ENCODE measurements at places on chromosomes 6 and 20.

DNA sequence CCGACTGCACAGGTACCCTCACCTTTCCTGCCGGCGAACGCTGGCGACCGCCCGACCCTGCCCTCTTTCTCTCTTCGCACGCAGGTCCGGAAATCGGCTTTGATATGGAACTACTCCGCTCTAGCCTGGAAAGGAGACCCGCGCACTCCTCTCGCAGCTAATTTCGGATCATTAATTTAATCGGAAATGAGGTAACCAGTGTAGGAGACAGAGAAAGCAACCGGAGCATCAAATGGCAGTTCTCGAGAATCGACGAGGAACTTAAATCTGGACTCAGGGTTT is 949 bp upstream of the ATXN1 start:
- no peak for DNase-seq

DNA sequence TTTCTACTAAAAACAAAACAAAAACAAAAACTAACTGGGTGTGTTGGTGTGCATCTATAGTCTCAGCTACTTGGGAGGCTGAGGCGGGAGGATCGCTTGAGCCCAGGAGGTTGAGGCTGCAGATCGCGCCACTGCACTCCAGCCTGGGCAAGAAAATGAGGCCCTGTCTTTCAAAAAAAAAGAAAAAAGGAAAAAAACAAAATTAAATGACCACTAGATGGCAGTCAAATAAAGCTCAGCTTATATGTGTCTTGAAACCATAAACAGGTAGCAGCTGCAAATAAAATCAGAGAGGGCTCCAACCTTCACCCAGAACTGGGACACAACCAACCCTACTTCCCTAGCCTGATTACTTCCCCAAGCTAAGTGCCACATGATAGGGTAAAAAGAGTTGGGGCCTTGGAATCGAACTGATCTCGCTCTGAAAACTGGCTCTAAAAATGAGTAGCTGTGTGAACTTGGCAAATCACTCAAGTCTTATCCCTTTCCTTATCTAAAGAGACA is 67.1 kb upstream of the ADGRF4 start:
- DNase-seq, result peak; percentile 76

GRCh38 chr6:27791182-27791943 is 120.8 kb downstream of the OR2B2 start:
- peak; percentile 61 for DNase-seq

- no peak for DNase-seq
Measured at GRCh38 chr6:144177726-144178125, 27.4 kb downstream of the STX11 start.

DNA sequence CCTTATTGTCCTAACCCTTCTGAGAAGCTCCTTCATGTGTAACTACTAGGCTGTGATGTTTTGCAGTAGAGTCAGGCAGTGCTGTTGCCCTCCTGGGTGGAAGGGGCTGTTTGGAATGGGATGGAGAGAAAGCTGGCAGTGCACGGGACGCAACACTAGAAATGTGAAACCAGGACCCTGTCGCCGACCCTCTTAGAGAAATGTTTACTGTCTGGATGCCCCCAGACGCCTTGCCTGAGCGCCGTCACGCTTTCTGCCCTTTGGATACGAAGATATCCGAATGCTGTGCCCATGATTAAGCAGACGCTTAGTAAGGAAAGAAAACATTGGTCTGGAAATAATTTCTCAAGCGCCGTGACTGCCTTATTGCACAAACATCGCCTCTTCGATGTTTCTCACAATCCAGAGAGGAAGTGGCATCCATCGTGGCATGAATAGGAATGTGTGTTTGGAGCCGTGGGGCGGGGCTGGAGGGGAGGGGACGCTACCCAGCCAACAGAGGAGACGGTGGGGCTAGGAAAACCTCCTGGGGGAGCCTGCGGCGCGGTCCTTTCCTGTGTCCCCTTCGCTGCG is 661 bp upstream of the PPP1R14C start:
- DNase-seq, result peak; percentile 81

DNA sequence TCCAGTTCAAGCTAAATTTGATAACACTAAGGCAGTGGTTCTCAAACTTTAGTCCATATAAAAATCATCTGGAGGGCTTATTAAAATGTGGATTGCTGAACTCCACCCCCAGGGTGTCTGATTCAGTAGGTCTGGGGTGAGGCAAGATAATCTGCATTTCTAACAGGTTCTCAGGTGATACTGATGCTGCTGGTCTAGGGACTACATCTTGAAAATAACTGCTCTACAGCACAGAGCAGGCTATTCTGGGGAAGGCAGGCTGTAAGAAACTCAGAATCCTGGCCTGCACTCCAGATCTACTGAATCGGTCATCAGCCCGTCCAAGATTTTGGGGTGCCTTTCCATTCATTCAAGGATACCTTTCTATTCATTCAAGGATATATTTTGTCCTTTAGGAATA is 11.5 kb downstream of the CALHM5 start:
- DNase-seq, result no peak

DNA sequence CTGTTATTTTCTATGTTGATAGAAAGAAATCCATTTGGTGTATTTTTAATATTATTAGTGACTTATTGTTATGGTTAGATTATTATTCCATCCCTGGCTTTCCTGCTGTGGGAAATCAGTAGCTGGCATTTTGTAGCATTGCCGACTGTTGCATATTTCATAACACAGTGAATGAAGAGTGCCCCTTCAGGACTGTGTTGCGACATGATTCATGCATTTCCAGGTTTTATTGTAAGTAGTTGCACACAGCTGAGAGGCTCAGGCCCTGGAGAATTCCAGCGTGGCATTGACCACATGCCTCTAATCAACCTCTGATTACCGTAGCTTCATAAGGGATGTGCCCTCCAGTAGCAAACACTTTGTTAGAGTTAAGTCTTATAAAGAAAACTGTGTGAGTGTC is 263.9 kb downstream of the FARS2 start:
- DNase-seq, result no peak

- DNase-seq, result no peak
Measured at GRCh38 chr6:115370202-115370601, 690.5 kb downstream of the FRK start.

DNA sequence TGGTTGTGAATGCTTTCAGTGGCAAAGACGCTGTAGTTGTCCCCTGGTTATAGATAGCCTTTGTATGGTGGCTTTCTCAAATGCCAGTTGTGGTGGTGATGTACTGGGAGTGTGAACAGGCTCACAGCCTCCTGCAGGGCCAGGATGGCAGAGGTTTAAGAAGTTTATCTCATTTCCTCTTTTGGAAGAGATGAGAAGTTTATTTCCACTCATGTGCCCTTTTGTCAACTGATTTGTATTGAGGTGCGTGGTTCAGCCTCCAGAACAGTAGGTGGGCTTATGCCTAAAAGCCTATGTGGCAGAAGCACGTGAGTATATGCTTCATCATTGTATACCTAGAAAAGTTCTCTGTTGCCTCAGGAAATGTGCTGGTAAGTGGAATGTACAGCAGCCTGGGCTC is 13.7 kb upstream of the ZFP57 start:
- no peak for DNase-seq

GRCh38 chr6:104640150-104640700 is 219.5 kb downstream of the HACE1 start:
- DNase-seq, result no peak

DNA sequence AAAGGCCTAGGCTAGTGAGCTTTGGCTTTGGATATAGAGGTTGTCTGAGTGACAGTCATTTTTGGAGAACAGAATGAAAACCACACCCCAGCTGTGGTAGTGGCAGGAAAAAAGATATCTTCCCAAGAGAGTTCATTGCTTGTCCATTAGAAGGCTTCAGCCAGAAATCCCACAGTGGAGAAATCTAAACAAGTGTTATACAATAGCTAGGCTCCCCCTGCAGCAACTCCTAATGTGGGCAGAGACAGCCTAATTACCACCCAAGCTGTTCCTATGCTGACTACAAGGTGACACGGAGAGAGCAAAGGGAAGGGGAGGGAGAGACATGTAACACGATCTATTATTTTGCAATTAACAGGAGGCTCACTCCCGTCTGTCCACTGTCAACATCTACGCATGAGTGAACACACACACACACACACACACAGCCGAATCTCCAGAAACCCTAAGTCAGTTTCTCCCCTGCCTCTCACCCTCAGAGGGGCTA is 147.5 kb upstream of the TCF21 start:
- peak; percentile 48 for DNase-seq

- no peak for DNase-seq
Measured at GRCh38 chr6:161890133-161890831, 616.4 kb upstream of the AGPAT4 start.

DNA sequence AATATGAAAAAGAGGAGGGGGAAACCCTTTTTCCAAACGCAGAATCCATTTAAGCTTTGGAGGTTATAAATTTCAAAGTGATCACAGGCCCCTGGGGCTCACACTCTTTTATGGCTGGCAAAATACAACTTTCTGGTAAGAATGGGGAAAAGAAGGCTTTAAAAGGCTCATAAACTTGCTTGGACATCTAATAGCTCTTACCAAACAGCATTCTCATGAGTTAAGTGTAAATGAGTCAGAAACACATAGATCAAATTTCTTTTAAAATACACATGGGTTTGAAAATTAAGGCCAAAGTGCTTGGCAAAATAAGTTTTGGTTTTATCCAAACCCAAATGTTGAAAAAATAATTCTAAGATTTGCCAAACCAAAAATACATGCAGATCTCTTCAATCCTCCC is 154.6 kb downstream of the SOBP start:
- no peak for DNase-seq

DNA sequence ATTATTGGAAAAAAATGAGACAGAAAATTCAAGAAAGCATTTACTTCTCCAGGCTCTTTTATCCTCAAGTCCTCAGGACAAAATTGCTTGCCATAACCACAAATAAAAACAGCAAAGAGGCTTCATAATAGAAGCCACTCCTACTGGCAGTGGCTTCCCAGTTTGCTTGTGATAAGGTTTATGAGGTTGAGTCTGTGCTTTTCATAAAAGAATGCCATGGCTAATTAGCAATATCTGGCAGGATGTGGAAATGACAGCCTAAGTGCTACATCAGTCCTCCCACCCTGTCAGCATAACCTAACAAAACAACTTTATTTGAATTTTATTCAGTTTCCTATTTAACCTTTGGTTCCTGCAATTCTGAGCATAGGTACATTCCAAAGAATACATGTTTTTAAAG is 80.9 kb upstream of the HTR1E start:
- peak; percentile 3 for DNase-seq

GRCh38 chr20:51979226-51979625 is 176.9 kb upstream of the SALL4 start:
- DNase-seq, result no peak

GRCh38 chr20:60892095-60892813 is 359.8 kb upstream of the CDH4 start:
- no peak for DNase-seq

DNA sequence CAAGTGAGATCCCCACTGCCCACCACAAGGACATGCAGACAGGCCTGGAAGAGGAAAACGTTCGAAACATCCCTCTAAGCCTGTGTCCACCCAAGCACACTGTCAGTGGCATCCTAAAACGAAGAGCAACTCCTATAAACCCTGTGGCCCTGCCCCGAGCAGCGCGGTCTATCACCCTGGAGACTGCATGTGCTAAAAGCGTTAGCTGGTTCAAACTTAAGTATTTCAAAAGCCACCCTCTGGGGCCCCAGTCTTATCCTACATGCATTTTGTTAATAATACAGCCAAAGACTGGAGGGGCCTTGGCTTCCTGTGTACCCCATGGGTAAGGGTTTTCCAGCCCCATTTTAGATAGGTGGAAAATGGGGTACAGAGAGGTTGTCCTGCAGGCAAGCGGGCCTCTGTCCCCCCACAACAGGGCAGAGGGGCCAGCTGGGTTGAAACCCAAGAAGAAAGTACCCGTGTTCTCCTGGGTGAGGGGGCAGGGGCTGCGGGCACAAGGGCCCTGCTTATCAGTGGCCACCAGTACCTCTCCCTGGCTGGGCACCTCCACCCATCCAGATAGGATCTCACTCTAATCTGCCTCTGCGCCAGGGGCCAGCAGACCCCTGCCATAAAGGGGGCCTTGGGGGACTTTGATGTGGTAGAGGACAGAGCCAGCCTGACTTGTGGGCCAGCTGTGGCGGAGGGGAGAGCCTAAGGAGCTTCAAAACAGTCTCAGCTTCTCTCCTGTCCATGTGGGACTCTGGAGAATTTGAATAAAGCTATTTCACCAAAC is 28.3 kb downstream of the PREX1 start:
- DNase-seq, result no peak

- DNase-seq, result no peak
Measured at GRCh38 chr6:67541586-67541985, 1093.5 kb upstream of the ADGRB3 start.

DNA sequence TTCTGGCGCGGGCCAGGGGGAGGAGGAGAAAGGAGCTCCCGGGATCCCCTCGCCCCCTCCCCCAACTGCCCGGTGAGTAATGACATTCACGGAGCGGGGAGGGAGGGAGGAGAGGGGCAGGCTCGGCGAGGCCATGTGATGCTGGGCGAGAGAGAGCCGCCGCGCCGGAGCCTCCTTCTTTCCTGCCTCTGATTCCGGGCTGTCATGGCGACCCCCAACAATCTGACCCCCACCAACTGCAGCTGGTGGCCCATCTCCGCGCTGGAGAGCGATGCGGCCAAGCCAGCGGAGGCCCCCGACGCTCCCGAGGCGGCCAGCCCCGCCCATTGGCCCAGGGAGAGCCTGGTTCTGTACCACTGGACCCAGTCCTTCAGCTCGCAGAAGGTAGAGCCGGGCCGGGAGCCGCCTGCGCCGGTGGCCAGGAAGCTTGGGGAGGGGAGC is at the start of gene GDAP1L1:
Gene GDAP1L1 (plus strand): TSS at position 178 of the 441 bp plus-strand sequence. CDS start 27 bp downstream, at position 205.
- DNase-seq, result peak; percentile 3

- peak; percentile 78 for DNase-seq
Measured at GRCh38 chr20:64161356-64162238, 2.7 kb upstream of the MYT1 start.

GRCh38 chr6:134520181-134521115 is 202.5 kb upstream of the SGK1 start:
- DNase-seq, result no peak

DNA sequence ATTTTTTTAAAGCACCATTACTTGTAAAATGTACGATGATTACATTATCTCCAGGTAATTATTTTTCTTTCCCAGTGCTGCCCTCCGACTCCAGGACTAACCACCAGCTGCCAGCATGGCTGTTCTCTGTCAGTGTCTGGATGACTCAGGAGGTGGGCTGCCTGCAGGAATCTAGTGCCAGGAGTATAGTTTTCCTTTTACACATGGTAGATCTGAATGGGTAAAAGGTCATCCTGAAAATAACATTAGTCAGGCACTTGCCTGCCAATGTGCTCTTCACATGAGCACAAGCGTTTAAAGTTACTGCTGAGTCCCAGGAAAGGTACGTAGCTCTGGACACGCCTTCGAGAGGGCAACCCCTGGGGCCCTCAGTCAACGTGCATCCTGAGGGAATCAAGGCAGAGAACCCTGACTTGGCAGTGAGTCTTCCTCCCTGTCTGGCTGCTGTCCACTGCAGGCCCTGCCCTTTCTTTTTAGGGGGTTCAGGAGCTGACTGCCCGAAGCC is 2.4 kb downstream of the DYNLT1 start:
- no peak for DNase-seq
